ENCODE measurements at places on chromosomes 5 and 9. TPM values are rescaled to one million over a fixed set of nuclear protein-coding genes. Genes with fewer than 3 reads are reported as not detected.

- DNase-seq, result peak; percentile 65
Observed at GRCh38 chr9:32644698-32645097, 9.2 kb upstream of the TAF1L start.

DNA sequence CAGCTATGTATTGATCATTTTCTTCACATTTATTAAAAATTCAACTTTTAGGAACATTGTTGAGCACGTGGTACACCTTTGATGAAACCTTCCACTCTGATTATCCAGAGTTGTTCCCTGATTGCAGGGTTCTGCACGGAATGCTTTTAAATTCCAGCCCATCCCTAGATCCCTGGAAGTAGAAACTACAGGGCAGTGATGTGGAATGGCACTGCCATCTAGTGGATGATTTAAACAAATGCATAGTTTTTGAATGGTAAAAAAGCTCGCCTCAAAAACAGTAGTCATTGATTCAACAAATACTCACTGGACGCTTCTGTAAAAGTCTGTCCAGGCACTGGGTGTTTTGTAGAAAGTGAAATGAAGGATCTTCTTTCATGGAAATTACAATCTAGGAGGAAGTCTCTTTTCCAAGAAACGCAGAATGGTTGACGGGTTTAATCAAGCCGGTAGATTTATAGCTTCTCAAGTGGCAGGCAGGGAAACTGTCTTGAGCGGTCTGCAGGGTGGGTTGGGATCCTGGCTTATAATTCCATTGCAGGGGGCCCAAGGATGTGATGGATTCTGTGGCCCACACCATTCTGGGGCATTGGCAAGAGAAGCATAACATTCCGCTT lies 118.4 kb downstream of the ARHGAP26 start:
- DNase-seq, result peak; percentile 72

DNA sequence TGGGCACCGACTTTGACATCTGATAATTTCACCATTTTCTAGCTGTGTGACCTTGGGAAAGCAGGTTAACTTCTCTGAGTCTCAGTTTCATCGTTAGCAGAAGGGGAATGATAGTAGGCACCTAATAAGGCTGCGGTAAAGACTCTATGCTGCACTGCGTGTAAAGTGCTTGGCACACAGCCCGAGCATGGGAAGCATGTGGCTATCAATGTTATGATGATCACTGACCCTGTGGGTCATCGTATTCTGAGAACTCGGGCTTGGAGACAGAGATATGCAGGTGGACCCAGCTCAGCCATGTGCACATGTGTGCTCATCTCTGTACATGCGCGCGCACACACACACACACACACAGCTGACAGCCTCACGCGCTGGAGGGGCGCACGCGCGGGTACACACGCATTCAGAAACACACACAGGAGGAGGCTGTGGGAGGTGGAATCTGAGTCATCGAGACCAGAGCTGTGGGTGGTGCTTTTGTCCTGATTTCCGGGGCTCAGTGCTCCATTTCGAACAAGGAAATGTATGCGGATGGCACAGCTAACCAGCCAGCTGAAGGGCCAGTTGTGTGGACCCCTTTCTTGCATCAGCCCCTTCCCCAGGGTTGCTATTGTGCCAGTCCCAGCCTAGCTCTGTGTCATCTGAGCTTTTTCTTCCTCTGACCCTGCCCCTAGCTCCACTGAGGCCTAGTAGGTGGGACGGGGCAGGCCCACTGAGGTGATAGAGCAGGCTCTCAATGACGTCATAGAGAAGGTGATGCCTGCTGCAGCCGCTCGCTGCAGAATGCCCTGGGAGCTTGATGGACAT lies 11.1 kb upstream of the ARAP3 start:
- no peak for DNase-seq

DNA sequence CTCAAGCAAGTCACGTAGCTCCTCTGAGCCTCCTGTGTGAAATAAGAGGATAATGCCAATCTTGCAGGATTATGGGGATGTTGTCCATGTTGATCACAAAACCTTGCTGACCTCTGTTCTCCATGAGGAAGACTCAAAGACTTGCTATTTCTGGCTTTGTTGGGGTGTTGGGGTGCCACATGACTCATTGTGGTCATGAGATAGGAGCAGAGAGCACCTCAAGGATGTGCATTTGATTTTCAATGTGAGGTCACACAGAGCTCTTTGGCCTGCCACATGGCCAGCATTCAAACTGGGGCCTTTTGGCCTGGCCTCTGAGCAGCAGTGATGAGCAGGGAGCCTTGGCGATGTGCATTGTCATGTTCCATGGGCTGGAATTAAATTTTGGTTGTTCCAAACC lies 380.3 kb downstream of the GADD45G start:
- DNase-seq, result no peak

DNA sequence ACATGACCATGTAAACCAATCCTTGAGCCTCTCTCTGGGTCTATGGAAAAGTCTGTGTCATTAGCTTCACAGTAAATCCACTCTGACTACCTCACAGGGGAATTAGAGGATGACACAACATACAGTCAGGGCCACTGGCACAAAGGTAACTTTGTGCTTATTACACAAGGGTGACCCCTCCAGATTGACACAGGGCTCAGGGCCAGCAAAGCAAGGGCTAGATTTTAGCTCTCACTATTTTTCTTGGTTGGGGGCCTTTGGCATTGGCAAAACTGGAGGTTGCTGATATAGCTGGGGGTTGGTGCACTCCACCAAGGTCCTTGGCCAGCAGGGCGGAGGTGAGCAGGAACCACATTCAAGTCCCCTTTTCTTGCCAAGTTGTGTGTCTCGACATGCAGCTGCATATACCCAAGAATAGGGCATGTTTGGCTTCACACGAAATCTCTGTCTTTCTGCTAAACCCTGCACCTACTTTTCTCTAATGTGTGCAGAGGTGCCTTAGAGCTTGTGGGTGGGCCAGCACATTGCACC lies 15.2 kb upstream of the OSMR start:
- DNase-seq, result no peak

GRCh38 chr5:135456238-135457099 lies 4.3 kb upstream of the TIFAB start:
- DNase-seq, result no peak

- DNase-seq, result no peak
Observed at GRCh38 chr9:136169495-136169894, 35.4 kb downstream of the LHX3 start.

Gene WWC1
- polyA plus RNA-seq, result 92.2 TPM

Gene FOXD4
- polyA plus RNA-seq, result 0.49 TPM

Gene CCDC171
- polyA plus RNA-seq, result 1.0 TPM

All from A549 (cell line).